ENCODE measurements at places on chromosomes 3 and 15.

DNA sequence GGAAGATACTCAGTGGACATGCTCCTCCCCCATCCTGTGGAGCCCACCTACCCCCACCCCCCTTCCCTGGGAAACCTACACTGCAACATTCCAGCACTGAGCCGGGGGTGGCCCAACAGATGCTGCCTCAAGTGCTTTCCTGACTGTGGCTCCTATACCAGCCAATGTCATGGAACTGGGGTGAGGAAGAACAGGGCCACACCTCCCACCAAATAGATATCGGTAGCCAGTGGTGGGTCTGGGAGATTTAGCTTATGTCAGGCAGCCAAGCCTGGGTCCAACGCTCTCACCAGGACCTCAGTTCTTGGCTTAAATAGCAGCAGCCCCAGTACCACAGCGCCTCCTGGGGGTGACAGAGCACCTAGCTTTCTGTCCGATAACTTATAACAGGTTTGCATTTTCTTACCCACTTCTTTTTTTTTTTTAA lies 30.3 kb downstream of the CDC25A start:
- DNase-seq, result peak; percentile 48

GRCh38 chr3:180142041-180142440 lies 105.3 kb upstream of the PEX5L start:
- DNase-seq, result no peak

GRCh38 chr15:68435966-68436365 lies 4.0 kb upstream of the ITGA11 start:
- no peak for DNase-seq

GRCh38 chr15:101089579-101090427 lies 162.0 kb downstream of the CHSY1 start:
- DNase-seq, result no peak

DNA sequence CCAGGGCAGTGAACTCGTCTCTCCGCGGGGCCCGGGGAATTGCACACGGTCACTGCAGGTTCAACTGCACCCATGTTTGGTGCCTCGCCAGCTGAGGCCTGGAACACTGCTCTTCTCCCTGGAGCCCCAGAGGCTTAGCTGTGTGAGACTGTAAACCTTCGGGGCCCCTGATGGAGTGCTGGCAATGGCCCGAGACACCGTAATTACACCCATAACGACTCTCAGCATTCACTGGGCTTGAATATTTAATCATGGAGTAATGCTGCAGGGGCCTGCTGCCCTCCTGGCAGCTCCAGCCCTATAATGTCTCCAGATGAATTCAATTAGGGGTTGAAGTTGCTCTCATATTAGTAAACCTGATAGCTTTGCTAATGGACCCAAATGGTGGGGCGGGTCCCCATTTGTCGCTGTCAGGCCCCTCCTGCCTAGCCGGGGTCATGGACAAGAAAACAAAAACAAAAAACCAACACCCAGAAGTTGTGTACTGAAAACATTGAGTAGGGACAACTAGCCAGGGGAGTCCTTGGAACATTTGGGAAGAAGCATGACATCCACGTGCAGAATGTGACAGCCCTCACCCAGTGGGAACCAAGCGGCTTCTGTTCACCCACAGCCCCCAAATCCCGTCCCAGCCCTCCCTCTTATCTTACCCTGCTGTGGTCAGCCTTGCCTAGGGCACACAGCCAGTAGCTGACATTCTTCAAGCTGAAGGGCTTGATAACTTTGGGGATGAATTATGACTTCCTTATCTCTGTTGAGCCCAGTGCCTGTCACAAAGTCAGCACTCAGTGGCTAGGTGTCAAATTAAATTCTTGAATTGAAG lies 74.3 kb upstream of the SCN5A start:
- no peak for DNase-seq

GRCh38 chr3:70736009-70736408 lies 423.6 kb upstream of the MDFIC2 start:
- no peak for DNase-seq

- no peak for DNase-seq
Measured at GRCh38 chr3:40546816-40547215, 22.1 kb downstream of the ZNF621 start.

Data from stimulated activated CD4-positive, alpha-beta T cell treated with anti-CD3 and anti-CD28 coated beads, Interleukin-1b, Interleukin-23, amount 100 ng/mL, for 48 hours (primary cell).